GM06990 (cell line): ENCODE measurements at places on chromosomes 4 and X.

GRCh38 chr4:174396599-174397110 is 112.9 kb downstream of the CEP44 start:
- no peak for DNase-seq

DNA sequence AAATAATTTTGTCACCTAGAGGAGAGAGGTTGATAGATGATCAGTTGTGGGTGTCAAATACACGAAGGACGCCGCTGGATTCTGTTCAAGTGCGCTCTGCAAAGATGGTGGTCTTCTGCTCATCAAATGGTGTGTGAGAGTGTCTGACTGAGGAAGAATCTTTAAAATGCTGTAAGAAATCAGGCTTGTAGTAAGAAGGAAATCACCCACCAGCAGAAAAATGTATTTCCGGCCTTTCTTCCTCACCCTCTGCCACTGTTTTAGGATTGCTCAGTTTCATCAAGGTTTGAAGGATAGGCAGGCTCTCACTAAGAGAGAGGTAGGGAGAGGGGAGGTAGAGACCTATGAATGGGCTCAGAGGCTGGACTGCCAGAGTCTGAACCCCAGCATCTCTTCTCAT is 28.7 kb downstream of the RHOH start:
- DNase-seq = no peak

DNA sequence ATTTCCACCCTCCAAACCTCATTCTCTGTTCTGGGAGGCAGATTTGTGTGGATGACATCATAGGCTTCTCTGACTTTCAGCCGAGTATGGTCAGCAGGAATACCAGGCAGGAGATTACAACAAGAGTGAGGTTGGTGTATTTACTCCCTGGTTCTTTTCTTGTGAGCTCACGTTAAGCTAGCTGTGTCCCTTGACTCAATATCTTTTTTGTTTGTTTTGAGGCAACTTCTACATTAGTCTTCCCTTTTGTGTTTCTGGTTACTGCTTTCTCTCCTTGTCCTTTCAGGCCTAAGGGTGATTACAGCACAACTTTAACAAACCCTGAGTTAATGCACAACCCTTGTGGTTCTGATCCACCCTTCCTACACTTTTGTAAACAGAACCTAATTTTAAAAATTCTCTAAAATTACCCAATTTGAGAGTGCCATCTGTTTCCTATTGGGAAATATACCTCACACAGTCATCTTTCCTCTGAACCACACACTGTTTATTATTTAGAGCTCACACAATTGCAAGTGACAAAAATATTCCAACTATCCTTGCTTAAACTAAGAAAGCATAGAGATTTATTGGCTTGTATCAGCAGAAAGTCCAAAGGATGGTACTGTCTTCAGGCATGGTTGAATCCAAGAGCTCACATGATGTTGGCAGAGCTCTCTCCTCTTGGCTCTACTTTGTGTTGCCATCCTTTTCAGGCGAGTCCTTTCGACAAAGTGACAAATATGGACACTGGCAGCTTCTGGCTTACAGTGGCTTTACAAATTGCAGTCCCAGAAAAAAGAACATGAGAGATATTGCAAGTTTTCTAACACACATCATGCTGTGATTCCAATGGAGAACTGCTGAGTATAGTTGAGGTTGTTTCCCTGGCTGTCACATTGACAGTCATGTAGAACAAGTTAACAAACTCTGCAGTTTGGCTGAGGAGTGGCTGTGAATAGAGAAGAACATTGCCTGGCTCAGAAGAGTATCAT is 150.5 kb upstream of the DDIT4L start:
- no peak for DNase-seq

DNA sequence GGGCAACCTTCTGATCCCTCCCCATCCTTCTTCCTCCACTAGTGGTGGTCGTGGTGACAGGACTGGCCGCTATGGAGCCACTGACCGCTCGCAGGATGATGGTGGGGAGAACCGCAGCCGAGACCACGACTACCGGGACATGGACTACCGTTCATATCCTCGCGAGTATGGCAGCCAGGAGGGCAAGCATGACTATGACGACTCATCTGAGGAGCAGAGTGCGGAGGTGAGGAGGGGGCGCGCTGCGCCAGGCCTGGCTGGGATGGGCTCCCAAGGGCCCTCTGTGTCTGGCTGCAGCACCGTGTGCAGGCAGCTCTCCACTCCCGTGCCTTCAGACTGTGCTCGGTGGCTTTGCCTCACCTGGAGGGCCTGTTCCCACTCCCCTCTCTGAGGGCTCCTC is 24.3 kb downstream of the RBM10 start:
- DNase-seq = no peak

GRCh38 chr4:94690851-94691254 is 66.9 kb upstream of the BMPR1B start:
- DNase-seq = no peak

DNA sequence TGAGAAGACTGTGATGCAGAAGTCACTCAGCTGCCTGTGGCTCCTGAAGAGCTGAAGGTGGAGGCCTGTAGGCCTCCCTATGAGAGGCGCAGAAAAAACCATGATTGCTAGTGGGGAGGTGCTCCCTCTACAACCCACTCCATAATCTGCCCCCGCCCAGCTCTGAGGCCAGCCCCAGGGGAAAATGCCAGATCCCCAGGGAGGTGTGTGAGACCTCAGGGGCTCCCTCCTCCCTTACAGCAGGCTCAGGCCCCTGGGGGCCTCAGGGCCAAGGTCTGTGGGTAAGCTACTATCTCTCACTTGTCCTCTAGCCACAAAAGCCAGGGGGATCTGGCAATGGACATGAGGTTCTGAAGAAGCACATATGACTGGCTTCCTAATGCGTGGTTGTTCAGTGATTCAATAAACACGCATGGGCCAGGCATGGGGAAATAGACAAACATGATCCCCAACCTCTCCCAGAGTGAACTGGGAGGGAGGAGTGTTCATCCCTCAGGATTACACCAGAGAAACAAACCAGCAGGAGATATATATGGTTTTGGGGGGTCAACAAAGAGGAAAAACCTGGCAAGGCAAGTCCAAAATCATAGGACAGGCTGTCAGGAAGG is 51.0 kb upstream of the MTM1 start:
- no peak for DNase-seq

- no peak for DNase-seq
Observed at GRCh38 chr4:3288571-3289094, 4.2 kb upstream of the RGS12 start.

DNA sequence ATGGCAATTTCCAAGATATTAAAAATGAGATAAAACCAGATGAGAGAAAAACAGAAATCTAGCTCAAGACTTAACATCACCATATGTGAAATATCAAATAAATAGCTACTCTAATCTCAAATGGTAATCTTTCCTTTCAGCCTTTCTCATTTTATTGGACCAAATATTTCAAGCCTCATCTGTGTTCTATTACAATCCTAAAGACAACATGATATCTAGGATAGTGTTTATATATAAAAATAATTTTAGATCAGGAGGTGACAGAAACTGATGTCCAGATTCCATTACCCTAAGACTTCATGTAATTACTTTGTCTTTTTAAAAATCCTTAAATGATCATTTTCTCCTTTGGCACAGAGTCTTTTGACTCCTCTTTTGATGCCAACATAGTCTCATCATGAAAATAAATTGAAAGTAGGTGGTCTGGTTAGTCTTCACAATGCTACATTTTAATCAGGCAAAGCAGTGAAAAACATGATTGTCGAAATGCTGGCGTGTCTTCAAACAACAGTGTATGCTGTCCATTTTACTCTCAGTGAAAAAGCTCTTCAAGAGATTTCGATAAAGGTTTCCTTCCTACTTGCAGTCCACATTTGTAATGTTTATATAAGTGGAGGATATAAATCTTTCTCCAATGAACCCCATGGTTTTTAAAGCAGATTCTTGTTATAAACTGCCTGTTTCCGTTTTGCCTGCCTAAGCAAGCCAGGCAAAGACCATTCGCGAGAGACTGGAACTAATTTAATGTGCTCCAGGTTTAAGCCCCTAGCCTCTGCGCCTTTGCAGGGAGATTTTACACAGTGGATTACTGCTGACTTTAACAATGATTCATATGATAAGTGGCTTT is 169.8 kb downstream of the SCFD2 start:
- no peak for DNase-seq

- DNase-seq = no peak
Observed at GRCh38 chrX:38960137-38960536, 158.9 kb downstream of the MID1IP1 start.

DNA sequence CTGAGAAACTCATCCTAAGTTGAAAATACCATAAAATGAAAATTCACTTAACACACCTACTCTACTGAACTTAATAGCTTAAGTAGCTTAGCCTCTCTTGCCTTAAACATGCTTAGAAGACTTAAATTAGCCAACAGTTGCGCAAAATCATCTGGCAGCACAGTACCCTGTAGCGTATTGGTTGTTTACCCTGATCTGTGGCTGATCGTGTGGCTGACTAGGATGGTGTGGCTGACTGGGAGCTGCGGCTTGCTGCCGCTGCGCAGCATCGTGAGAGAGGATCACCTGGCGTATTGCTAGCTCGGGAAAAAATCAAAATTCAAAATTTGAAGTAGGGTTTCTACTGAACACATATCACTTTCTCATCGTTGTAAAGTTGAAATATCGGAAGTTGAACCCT is 6.3 kb downstream of the RUFY3 start:
- no peak for DNase-seq

- DNase-seq = peak; percentile 68
Observed at GRCh38 chr4:184473499-184474262, 669 bp downstream of the IRF2 start.

DNA sequence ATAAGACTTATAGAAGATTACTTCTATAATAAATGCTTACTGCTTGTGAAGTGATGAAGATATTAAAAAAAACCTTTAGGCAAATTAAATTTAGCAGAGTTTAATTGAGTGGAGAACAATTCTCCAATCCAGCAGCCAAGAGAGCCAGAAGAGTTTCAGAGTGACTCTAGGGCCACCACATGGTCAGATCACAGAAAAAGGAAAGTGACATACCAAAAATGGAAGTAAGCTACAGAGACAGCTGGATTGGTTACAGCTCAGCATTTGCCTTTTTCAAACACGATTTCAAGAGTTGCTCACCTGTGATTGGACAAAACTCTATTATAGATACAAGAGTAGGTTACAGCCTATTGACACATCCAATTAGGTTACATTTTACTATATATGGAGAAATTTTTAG is 79.0 kb upstream of the TRAM1L1 start:
- no peak for DNase-seq

DNA sequence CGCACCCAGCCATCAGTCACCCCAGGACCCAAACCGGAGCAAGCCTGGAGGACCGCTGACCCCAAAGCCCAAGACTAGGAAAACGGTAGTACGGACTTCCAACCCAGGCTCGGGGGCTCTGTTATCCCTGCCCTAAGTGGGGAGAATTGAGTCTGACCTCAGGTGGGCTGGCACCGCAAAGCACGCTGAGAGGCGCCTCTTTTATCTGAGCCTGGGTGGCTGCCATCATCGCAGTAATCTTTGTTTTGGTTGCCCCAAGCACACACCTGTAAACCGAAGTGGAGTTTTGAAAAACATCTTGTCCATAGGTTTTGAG is 894 bp upstream of the SH3RF1 start:
- no peak for DNase-seq

DNA sequence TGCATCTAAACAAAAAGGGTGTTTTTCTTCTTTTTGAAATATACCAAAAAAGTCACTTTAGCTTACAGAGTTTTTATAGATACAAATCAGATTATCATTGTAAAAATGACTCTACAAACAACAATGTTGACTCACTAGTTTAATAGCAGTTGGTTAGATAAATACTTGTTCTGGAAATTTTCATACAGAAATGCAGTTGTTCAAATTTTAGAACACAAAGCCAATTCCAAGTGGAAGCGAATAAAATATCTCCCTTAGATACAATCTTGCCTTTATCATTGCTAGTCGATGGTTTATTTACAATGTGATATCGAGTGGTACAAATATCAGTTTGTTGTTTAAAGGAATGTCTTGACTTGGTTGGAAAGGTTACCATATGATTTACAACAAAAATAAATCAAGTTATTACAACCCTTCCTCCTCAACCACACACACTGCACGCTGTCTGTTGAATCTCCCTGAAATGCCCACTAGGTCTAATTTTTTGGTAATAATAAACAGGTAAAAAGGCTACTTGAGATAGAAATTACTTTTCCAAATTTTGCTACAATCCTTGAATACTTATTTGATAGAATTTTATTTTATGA is 114.8 kb downstream of the CDS1 start:
- DNase-seq = no peak

GRCh38 chr4:1714303-1715001 is 2.3 kb upstream of the SLBP start:
- no peak for DNase-seq

DNA sequence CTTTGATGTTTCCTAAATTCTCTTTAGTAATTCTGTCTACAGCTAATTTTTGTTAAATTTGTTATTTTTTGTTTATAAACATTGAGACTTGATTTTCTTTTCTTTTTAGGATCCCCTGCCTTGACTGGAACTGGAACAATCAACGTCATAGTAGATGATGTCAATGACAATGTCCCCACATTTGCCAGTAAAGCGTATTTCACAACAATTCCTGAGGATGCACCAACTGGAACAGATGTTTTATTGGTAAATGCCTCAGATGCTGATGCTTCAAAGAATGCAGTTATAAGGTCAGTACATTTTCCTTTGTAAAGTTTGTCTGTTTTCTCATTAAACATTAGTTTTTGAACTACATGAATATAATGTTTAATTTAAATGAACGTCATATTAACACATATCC is 119.4 kb downstream of the FAT4 start:
- no peak for DNase-seq

DNA sequence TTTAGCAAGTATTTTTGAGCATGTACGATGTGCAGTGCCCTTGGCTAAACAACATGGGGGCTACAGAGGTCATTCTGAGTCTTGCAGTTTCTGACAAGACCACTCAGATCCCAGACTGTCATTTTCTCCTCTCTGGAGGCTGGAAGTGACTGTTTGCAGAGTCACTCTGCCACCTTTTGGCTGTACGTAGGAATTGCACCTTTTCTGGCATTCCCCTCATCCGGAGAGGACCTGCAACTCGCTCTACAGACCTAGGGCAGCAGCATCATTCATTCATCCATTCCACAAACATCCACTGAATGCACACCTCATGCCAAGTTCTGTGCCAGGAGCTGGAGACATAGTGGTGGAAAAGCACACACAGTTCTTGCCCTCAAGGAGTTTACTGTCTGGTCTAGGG is 160.4 kb upstream of the GPR101 start:
- no peak for DNase-seq

DNA sequence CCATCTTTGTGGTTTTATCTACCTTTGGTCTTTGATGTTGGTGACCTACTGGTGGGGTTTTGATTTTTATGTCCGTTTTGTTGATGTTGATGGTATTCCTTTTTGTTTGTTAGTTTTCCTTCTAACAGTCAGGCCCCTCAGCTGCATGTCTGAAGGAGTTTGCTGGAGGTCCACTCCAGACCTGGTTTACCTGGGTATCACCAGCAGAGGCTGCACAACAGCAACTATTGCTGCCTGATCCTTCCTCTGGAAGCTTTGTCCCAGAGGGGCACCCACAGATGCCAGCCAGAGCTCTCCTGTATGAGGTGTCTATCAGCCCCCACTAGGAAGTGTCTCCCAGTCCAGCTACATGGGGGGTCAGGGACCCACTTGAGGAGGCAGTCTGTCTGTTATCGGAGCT is 199.3 kb upstream of the WDFY3 start:
- DNase-seq = no peak

GRCh38 chr4:55107054-55107453 is 18.3 kb downstream of the KDR start:
- no peak for DNase-seq

- no peak for DNase-seq
Observed at GRCh38 chrX:149837639-149838038, 43.3 kb upstream of the MAGEA8 start.
